Cardiac muscle cell (in vitro differentiated cells and primary cell): ENCODE measurements at places on chromosomes 3 and 15. TPM values are rescaled to one million over a fixed set of nuclear protein-coding genes. Genes with fewer than 3 reads are reported as not detected.
A peak's percentile ranks its signal among the peaks of the same experiment; 100 is the strongest.

DNA sequence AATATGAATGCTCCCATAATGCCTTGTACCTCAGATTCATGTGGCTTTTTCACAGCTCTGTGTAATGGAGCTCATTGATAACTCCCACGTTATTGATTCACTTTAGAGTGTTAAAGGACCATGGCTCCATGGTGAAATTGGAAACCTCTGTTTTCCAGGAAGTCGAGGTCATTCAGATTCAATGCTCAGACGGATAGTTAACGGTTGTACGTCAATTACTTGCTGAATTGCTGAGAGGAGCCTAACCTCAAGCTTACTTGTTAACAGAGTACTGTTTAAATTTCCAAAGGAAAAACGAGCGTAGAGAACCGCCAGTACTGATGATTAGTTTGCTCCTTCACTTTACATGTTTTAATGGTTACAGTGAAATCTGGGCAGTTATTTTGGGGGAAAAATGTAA lies 11.1 kb downstream of the ABHD17C start:
- no peak for DNase-seq

- DNase-seq, result no peak
These were observed 948.2 kb downstream of the EPHA3 start for GRCh38 chr3:90055666-90056065.

DNA sequence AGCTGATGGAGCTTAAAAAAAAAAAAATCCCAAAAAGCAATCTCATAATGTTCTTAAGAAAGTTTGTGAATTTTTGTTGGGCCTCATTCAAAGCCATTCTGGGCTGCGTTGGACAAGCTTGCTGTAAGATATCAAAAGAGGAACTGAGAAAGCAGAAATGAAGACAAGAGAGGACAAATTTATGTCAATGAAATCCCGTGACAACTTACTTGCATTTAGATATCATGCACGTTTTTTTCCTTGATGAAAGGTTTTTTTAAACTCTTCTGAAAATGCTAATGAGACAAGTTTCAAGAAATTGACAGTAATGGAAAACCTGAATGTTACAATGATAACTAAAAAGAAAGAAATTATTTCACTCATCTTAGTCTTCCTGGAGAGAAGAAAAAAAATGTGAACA lies 662.9 kb downstream of the SQOR start:
- no peak for DNase-seq

DNA sequence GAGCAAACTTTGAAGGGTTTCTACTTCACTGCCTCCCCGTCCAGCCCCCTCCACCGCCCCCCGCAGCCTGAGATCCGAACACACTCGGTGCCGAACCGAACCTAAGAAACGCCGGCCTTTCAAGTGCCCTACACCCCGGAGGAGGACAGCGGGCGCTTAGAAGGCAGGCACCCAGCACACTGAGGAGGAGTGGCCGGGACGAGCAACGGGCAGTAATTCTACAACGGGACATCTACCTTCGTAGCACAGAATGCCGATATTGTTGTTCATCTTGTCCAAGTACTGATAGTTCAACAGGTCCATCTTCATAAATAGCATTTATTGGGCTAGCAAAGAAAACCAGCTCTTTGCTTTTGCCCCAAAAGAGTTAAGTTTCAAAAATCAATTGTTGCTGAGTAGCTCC lies 513 bp downstream of the VGLL4 start:
- peak; percentile 59 for DNase-seq

DNA sequence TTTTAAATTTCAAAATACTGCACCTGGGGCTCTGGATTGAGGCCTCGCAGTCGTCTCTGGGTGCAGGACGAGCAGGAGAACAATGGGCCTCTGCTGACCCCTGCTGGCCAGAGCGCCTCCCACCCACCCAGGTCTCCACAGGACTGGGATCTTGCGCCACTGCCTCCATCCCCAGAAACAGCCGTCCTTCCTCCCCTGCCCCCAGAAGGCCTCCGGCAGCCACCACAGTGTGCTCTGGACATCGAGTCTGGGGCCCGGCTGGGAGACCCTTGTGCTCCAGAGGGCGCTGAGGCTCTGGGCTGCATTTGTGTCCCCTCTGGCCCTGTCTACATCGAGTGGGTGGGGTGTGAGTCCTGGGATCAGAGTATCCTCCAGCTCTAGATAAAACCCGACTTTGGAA lies 6.7 kb upstream of the ACSBG1 start:
- DNase-seq, result peak; percentile 85

DNA sequence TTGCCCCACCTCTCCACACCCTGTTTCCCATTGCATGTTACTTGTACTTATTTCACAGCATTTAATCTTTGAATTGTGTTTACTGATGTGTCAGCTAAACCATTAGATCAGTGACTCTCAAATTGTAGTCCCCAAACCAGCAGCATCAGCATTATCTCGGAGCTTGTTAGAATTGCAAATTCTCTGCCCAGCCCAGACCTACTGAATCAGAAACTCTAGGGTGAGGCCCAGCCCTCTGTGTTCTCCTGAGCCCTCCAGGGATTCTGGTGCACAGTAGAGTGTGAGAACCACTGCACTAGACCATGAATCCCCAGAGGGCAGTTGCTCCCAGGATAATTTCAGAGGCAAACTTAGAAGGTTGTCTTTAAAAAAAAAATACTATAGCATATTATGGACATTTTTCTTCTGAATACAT lies 13.0 kb downstream of the PLD1 start:
- DNase-seq, result no peak

DNA sequence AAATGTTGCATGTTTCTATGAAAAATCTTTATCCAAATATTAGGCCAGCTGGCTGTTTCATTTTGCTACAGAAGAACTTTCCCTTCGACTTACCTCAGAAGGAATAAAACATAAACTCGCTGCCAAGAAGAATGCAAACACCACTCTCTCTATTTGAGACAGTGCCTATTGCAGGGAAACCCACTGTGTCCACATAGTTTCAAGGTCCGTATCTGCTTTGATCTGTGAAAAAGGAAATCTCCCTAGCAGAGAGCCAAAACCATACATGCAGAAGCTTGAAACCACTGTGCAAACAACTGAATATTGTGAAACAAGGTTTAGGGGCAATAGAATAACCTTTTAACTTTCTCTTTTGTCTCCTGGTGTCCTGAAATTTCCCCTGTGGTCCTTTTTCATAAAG lies 35.0 kb upstream of the CAPN7 start:
- DNase-seq, result no peak

DNA sequence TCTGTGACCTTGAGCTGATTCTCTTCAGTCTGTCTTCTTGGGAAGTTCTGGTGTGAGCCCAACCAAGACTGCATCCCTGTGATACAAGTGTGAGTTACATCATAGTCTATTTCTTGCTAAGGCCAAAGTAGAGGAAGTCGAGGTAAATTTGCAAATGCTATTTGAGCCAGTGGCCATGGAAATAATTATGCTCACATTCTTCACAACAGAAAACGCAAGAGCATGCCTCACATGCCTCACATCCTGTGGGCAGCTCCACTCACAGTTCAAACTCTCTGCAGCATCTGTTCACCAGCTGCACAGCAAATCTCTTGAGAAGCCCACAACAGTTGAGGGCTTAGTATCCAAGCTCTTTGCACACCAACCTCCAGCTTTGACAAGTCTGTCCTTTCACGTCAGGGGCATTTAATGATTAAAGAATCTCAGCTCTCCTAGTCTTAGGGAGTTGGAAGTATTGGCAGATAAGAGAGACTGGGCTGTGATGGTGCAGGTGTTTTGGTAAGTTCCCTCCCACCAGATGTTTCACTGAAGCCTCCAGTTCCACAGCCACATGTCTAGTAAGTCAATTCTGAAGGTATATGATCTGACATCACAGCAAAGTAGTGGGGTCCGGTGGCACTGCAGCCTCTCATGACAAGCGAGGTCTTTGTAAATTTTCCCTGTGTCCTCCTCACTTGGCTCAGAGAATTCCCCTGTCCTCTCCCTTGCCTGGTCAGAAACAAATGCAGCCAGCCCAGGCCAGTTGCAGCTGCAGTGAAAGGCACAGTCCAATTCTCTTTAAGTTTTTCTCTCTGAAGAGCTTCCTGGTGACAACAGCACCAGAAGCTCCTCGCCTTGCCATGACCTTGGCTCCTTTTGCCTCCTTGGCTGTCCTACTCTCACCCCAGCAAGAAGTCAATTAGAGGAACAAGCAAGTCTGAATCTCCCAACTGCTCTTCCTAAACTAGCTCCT lies 166.1 kb downstream of the SSR3 start:
- peak; percentile 66 for DNase-seq

DNA sequence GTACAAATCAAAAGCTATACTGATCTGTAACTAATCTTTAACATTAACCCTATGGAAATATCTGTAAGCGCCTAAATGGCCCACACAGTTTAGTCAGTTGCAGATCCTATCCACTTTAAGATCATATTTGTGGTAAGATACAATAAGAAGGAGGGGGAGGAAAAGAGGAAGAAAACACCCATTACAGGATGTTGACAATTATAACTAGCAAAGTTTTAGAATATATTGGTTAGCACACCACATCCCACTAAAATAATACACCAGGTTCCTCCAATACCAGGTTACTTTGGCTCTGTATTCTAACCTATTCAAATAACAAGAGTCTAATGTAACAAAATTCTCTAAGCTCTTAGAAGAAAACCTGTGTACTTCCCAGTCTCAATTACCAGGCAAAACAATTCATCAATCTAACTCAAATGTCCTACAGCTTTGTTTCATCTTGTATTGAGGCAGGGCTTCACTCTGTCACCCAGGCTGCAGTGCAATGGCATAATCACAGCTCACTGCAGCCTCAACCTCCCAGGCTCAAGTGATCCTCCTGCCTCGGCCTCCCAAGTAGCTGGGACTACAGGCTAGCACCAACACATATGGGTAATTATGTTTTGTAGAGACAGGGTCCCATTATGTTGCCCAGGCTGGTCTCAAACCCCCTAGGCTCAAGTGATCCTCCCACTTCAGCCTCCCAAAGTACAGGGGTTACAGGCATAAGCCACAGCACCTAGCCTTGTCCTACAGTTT lies 4.2 kb downstream of the SLC4A7 start:
- DNase-seq, result no peak

The LYSMD2 gene
- 1.5 and 1.9 TPM in 2 replicates for total RNA-seq

The ACOX2 gene
- total RNA-seq, result 18.9 and 27.3 TPM in 2 replicates

DNA sequence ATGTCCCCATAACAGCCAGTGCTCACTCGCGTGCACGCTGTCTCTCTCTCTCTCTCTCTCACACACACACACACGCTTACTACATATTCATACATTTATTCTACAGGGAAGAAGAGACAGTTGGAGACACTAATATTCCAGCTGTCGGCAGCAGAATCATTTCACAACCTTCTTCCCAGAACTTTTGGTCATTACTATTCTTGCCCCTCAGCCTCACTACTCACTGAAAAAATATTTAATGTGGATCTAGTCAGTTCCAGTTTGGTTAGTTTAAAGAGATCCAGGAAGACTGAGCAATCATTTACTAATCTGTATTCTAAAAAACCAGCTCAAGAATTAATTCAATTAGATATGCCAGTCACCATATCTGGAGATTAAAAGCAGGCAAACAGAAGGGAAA lies 394.9 kb downstream of the PTPRG start:
- no peak for DNase-seq

- DNase-seq, result no peak
These were observed 50.3 kb upstream of the GNB5 start for GRCh38 chr15:52241489-52241888.

- no peak for DNase-seq
These were observed 2.4 kb downstream of the ANAPC13 start for GRCh38 chr3:134483195-134483900.

DNA sequence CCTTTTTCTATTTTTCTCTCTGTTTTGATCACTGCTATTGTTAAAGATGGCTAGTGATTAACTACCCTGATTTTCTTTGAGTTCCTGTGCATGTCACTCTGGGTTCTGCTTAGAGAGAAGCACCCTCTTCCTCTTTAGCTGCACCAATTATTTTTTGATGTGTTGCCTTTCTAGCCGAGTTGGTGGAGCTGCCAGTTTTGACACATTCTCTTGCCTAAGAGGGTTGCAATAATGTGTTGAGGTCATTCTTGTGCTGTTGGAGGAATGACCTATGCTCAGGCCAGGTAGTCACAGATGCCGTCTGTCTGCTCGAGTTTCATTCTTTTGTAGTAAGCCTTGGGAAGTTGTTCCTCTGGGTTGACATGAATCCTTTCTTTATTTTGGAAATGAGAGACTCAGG lies 84.6 kb upstream of the DPH6 start:
- no peak for DNase-seq

DNA sequence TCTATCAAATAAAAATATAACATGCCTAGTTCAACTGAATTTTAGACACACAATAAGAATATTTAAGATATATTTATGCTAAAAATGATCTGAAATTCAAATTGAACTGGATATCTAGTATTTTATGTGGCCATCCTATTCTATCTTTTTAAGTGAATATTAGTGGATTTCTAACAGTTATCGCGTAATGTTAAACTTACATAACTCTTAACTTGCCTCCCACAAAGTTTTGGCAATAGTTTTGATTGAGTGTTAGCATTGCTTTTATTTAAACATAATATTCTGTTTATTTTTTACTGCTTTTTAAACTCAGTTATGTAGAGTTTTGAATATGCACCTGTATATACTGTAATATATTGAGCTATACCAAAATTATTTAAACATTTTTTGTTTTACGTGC lies 1279.5 kb downstream of the OTOL1 start:
- no peak for DNase-seq

DNA sequence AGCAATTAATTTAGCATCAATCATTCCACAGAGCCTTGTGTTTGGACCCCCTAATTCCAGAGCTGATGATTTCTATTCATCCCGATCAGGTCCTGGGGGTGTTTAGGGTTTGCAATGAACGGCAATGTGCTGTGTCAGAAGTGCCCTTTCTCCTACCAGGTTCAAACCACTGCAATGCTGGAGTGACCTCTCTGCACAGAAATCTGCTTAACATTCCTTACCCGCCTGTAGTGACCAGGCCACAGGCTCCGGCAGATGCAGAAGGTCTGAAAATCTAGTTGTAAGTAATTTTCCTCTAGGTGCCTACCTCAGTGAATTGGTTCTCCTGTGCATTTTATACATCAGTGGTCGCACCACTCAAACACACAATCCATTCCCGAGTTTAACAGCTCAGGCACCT lies 725.3 kb upstream of the CFAP20DC start:
- peak; percentile 3 for DNase-seq

The MEIS2 gene
- total RNA-seq, result 326 and 432 TPM in 2 replicates

DNA sequence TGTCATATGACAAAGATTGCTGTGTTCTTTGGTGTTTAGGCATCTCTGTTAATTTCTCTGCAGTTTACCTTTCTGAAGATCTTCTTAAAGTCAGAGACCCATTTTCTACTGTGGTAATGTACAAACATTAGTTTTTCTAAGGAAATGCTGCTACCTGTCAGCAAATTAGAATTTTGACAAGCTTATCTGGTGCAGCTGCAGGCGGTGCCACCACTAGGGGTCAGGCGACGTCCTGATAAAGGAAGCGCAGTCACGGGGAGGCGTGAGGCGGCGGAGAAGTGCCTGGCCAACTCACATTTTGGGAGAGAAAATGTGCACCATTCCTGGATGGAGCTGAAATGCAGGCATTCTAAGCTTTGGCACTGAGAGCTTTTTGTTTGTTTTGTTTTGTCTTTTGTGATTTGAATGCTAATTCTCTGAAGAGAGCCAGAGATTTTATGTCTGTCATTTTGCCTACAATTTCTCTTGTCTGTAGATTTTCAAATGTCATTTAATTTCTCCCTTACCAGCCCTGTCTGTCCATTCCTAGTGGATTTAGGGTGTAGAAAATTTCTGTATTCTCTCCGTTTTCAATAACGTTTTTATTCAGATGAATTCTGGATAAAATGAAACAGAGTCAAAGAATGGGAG lies 24.9 kb upstream of the SIAH2 start:
- peak; percentile 77 for DNase-seq
